Thymus (tissue), 14 donors: ENCODE measurements at places on chromosomes 12 and 14.

- no peak for DNase-seq
Measured at GRCh38 chr12:92442782-92443181, 260.0 kb upstream of the PLEKHG7 start.

DNA sequence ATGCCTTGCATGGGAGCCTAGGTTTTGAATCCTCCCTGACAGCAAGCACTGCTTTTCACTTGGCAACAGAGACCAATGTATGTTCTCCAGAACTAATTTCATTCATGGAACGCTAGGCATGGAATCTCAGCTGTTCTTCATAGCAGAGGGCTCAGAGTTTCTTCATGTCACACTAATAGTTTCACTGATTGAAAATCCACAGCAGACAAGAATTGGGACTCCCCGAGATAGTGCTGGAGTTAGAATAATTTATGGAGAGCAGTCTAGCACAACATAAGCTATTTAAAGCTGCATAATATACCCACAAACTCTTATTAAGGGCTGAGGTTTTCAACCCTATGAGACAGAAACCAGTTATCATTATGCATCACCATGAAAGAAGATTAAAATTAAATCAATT, 342.5 kb downstream of the TMEM132D start:
- no peak for DNase-seq

DNA sequence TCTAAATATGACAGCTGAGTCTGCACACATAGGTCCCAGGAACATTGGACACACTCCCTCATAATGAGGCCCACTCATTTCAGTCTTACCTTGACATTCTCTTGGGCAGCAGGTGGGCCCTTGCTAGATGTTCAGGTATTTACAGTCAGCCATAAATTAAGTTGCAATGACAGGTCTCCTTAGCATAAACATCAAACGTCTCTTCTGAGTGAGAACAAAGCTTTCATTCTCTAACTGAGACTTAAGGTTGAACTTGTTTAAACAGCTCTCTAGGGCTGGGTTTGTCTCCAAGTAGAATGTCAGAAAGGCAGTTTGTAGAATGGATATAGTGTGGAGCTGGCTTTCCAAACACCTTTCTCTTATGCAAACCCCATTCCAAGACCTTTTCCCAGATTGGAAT, 10.3 kb downstream of the ACVR1B start:
- no peak for DNase-seq

DNA sequence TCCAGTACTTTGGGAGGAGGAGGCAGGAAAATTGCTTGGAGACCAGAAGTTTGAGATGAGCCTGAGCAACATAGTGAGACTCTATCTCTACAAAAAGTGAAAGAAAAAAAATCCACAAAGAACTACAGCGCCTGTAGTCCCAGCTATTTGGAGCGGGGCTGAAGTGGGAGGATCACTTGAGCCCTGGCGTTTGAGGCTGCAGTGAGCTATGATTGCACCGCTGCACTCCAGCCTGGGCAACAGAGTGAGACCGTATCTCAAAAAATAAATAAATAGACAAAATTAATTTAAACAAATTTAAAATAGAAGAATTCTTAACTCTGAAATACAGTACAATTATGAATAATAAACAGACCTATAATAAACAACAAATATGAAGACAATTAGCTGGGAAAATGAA, 40.9 kb downstream of the ATL1 start:
- DNase-seq, result no peak

DNA sequence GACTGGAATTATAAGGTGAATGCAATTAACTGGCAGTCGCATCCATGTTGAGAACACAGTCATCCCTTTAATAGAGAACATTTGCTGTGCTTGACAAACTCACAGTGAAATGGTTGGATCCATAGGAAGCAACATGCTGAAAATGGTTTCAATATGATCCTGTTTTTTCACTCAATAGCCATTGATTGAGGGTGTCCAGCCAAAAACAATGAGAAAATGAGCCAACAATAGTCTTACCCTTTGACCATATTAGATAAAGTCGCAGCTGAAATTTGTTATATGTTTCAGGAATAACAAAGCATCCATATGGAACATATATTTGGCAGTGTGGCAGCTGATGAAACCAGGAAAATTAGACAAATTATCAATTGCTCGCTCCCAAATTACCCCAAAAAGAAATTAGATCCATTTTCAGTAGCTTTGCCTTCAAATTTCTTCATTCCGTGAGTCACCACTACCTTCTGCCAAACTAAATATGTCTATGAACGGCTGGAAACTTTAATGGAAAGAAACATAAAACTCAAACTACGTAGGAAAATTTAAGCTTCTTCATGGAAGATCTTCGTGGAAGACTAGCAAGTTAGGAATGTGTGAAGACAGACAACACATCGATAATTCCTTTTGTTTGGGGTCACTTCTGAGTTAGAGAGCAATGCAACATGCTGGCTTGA, 17.4 kb downstream of the IGF1 start:
- no peak for DNase-seq

DNA sequence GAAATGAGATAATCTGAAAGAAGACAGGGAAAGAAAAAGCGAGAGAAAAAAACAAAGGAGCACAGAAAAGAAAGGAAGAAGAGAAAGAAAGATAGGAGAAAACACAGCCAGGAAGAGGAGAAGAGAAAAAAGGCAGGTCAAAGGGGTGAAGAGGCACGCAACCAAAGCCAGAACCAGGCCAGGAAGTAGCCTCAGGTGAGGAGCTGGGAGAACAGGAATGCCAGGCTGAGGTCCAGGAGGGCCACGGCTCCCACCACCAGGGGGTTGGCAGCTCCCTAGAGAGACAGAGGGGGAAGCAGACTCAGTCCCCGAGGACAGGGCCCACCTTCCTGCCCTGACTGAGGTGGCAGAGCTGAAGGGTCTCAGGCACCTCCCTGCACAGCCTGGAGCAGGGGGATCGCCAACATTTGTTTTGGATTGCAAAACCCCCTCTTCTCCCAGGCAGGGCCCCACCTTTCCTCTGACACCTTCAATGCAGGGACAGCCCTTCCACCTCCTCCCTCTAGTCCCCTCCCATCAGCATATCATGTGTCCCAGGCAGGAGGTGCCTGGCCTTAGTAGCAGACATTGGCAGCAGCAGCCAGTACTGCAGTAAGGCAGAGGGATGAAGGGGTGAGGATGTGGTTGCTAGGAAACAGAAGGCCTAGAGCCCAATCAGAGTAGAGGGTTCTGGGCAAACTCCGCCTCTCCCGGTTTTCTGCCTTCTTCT, 2.0 kb upstream of the AP1G2 start:
- no peak for DNase-seq

GRCh38 chr12:16096273-16096849, 181.1 kb downstream of the SLC15A5 start:
- no peak for DNase-seq

GRCh38 chr14:64541972-64542835, 1.7 kb downstream of the HSPA2 start:
- DNase-seq, result no peak

GRCh38 chr12:118089782-118090181, 14.0 kb downstream of the VSIG10 start:
- no peak for DNase-seq

- no peak for DNase-seq
Measured at GRCh38 chr12:31004666-31005065, 69.0 kb upstream of the DDX11 start.

- DNase-seq, result no peak
Measured at GRCh38 chr12:127819056-127819455, 447.9 kb upstream of the TMEM132C start.

- DNase-seq, result no peak
Measured at GRCh38 chr12:107196681-107197080, 103.3 kb upstream of the CRY1 start.

- DNase-seq, result no peak
Measured at GRCh38 chr14:74293606-74294005, 9.1 kb downstream of the ABCD4 start.

DNA sequence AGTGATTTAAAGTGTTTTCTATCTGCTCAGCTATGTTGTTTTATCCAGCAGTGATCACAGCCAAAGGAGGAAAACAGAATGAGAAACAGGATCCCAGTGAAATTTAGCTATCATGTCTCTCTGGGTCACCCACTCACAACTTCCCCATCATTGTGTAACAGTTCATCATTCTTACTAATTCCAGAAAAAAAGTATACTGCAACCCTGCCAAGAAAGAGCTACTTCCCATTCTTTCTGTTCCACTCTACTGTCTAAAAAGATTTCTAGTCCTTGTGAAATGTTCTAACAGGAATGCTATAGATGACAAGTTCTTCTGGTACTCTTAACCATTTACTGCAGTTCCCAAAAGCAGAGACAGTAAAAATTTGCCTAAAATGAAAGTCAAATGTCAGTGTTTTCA, 39.2 kb upstream of the CD163 start:
- DNase-seq, result no peak

DNA sequence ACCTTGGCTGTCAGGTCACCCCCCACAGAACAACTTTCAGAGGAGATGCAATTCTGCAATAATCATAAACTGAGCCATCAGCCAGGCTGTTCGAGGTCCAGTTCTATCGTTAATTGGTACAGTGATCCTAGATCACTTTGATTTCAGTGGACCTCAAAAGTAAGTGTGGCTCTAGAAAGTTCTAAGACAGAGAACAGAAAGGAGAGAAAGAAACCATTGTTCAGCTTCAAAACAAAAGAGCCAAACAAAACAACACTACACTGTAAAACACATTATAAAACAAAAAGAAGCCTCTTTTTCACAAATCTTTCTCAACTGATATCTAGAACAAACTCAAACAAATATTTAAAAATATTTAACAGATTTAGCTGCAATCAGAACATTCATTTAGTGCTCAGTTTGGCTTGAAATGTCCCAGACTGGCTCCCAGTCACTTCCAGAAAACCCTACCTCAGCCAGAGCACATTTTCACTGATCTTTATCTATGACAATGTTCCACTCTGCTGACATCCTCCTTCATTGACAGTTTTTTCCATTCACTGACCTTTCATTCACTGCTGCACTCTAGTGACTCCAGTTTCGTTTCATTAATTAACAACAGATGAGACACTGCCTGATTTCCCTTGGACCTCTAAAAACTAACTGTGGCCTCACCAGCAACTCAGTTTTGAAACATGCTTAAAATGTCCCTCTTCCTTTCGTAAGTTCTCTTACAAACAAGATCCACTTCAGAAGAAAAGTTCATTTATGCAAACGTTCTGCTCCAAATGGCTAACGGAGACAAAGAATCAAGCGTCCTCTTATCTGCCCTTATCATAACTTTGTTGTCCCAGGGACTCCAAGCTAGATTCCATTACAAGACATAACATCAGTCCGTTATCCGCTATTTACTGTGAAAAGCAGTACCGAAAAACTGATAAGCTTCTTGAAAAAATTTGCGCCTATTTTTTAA, 56.8 kb downstream of the DUSP16 start:
- no peak for DNase-seq

DNA sequence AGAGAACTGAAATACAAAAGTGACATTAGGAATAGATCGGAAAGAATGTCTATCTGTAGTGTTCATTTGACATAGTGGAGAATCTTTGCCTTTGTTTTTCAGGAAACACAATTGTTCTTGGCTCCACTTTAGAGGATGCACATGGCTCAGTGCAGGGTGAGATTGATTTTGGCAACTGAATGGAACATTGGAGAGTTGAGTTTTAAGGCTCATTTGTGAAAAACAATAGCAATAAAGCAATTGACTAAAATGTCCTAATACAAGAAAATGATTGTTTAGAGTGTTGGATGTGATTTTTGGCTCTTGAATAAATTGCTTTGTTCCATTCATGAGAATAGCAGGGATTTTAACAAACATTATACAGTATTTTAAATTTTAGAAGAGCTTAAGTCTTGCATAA, 116.4 kb downstream of the SLC38A1 start:
- no peak for DNase-seq

DNA sequence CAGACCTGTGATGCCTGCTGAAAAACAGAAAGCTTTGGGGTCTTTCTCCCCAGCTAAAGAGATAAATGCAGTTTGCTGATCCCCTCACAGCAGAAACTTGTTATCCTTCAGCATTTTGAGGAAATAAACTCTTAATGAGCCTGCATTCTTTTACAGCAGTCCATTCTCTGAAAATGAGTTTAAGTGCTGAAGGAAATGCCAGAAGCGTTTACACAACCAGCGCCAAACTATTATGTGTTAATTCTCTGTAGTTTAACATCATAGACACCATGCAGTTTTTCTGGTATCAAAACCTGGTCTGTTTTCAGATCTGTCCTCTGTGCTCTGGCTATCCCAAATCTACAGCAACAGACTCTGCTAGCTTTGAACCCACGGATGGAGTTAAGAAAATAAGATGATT, 291.3 kb downstream of the NPAS3 start:
- DNase-seq, result no peak

GRCh38 chr12:96776908-96777307, 130.1 kb upstream of the NEDD1 start:
- no peak for DNase-seq

DNA sequence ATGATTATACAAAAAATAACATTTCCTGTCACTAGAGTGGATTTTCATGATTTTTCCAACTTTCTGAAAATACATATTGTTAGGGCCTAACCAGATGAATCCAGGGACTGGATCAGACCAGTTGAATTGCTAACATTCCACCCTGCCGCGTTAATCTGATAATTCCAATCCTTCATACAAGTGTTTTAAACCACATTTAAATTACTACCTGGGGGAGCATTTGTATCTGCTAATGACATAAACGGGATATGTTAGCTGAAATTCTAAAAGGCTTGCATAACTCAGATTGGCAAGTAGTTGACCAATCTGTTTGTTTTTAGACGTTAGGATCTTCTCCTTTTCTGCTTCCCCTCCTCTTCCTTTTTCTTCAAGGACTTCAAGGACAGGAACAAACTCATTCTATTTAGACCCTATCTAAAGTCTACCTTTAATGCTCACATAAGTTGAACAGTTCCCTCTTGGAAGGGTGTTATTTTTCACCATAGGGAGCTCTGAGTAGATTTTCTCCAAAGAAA, 239.0 kb downstream of the ADAMTS20 start:
- DNase-seq, result no peak

- DNase-seq, result no peak
Measured at GRCh38 chr12:120614848-120615247, 25.6 kb upstream of the CABP1 start.

DNA sequence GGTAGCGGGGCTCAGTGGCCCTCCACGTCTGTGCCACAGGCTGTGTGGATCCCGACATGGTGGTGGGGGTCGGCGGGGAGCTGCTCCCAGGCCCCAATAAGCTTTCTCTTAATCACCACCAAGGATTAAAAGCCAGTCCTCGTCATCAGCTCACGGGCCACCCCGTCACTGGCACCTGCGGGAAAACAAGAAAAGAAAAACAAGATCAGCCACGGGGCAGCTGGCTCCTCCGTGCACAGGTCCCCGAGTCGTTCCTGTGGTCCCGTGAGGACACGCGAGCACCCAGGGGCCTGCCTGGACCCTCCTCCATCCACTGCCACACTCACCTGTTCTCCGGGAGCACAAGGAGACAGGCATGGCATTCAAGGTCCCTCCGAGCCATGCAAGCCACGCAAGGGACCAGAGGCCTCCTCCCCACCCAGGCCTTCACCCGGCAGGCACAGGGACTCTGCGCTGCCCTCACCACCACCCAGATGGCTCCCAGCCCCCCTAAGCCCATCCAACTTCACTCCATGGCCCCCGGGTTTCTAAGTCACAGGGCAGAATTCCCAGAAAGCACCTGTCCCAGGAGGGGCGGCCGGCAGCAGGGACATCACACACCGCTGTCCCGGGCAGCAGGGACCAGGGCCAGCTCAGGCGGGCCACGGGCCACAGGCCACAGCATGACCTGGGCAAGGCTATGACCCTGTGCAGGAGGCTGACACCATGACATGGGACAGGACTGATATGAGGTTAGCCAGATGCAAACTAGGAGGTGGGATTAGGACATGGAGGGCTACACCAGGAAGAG, 72.0 kb downstream of the NCOR2 start:
- no peak for DNase-seq

- DNase-seq, result no peak
Measured at GRCh38 chr14:89621009-89621421, 204.0 kb upstream of the FOXN3 start.
